ENCODE measurements at places on chromosomes 7 and 10.

DNA sequence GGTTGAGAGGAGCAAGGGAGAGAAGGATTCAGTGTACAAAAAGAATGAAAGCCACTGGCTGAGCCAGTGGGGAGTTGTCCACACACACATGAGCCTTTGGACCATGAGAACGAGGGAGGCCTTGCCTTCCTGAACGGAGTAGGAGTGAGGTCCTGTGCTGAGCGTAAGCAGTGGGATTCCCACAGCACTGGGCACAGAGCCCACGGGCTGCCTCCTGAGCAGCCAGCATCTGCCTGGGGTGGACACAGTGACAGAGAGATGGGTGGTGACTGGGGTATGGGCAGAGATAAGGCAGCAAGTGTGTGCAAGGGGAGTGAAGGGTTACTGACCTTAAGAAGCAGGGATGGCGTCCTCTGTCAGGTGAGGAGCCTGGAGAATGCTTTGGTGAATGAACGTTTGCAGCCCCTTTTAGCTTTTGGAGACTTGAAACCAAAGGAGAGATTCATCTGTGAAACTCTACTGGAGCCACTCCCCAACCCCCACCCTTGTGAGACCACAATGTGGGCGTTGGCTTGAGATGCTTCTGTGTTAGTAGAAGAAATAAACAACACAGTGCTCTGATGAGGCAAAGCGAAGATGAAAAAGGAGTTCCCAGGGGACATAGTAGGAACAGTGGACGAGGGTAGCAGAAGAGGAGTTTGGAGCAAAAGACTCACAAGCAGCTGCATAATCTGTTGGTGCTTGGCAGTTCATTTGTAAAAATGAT lies 56.5 kb downstream of the FIGNL1 start:
- no peak for DNase-seq

- DNase-seq: peak; percentile 33
These were observed 101.8 kb upstream of the DOCK1 start for GRCh38 chr10:126803394-126803793.

DNA sequence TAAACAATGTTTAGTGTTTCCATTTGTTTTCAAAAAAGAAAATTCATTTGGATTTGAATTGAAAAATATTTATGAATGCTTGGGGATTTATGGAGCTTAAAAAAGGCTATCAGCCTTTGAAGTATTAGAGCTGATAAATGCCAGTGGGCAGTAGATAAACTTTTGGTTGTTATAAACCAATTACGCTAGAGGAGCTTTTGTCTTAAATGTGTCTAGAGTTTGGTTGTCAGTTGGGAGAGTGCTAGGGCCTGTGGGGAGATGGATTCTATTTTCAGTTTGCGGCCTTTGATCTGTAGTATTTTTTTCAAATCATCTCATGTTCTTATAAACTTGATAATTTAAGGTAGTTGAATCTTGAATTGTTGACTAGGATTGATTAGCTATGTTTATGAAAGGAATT lies 104.0 kb downstream of the SND1 start:
- no peak for DNase-seq

DNA sequence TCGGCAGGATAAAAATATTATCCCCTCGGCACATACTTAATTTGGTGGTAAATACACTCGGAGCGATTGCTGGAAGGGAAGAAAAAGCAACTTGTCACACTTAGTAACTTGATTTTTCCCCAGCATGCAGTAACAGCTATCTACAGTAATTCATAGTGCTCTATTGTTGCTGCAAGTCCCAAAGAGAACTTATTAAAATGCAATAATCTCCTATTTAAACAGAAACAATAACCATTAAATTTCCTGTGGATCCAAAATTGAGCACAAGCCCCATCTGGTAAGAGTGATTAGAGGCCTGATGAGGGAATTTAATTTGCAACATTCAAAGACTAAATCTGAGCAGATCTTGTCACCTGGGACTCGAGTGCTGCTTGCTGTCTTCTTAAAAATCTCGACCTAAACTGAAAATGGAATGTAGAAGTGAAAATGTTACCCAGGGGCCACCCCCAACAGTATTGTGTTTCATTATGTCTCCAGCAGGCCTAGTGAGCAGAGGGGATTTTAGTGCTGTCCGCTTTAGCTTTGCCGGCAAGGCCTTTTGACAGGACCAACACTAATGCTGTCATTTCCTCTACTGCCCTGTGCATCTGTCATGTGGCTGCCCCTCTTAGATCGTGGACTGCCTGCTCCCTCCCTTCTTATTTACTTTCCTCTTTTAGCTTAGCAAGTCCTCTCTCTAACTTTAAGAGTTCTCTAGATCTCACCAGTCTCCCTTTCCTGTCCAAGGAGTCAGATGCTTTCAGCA lies 639.7 kb downstream of the AUTS2 start:
- no peak for DNase-seq

DNA sequence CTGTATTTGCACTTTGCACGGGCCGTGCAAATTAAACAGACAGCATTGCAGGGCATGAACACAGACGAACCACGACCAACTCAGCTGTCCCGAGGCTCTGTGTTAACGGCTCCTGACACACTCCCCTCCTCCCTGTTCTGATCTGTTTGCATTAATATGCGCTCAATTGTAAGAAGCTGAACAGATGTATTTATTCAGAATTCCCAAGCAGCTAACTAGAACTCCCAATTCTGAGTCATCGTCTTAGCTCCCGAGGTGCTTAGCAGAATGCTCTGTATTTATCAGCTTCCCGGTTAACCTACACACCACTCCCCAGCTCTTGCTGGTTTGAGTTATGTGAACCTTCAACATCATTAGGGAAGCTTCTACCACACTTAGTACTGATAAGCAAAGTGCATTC lies 286.4 kb downstream of the PTPRN2 start:
- no peak for DNase-seq

DNA sequence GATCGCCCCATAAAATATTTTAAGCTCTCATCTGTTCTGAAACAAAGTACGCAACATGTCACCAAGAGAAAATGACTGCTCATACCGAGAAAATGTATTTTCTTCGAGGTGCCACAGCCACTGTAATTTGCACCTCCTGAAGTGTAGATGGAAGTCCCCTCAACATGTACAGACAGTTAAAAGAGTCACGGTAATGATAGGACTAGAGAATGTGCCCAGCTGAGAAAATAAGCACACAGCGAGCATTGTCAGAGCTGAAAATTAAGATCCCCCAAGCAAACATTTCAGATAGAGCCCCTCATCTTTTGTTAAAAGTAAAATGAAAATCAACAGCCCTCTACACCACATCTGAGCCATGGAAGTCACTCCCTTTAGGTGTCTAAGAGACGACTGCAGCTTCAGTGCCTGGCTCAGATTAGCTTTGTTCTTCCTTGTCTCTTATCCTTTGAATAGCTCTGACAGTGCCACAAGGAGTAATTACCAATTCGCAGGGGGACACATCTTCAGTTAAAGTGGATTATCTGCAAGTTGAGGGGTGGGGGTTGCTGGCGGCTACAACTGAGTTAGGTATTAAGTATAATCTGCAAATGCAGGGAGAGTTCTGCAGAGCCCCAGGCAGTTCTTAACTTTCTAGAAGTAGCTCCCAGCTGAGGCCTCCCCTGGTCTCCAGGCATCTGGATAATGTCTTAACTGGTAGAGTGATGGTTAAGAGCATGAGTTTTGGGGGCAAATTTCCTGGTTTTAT lies 222.7 kb upstream of the C7orf33 start:
- DNase-seq: no peak

DNA sequence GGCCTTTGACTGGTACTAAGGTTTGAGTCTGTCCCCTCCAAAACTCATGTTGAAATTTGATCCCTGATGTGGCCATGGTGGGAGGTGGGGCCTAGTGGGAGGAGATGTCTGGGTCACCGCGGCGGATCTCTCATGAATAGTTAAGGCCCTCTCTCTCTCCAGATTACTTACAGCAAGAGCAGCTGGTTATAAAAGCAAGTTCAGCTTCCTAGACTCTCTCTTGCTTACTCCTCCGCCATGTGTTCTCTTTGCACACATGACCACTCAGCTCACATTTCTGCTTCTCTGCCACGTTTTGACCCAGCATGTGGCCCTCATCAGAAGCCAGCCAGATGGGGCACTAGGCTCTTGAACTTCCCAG lies 29.9 kb upstream of the ZMIZ1 start:
- DNase-seq: no peak

GRCh38 chr7:47228386-47229014 lies 353.4 kb downstream of the TNS3 start:
- DNase-seq: peak; percentile 51

Data from SK-MEL-5 (cell line).